ENCODE measurements at places on chromosomes 11 and 22. TPM values are rescaled to one million over a fixed set of nuclear protein-coding genes. Genes with fewer than 3 reads are reported as not detected.

OR51D1 gene
- not detected for total RNA-seq

DNA sequence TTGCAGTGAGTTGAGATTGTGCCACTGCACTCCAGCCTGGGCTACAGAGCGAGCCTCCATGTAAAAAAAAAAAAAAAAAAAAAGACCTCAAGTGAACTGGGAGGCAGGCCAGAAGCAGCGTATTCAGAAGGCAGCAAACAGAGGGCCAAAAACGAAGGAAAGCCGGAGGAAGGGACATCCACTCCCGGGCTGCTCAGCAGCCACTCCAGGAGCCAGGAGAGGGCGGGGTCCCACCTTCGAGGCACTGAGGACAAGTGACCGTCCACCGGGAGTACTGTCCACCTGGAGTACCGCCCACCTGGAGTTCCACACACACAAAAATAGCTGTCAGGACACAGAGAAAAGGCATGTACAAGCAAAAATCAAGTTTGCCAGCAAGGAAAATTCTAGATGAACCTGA, 5.5 kb downstream of the TOLLIP start:
- H3K36me3 ChIP-seq, result no peaks in the 10 kb centered on the region
- H3K4me1 ChIP-seq, result peaks cover 59% of the 10 kb centered on the region
- DNase-seq, result peak; percentile 45
- H3K27me3 ChIP-seq, result no peaks in the 10 kb centered on the region
- peak overlapping the region; percentile 10 for H3K27ac ChIP-seq

DNA sequence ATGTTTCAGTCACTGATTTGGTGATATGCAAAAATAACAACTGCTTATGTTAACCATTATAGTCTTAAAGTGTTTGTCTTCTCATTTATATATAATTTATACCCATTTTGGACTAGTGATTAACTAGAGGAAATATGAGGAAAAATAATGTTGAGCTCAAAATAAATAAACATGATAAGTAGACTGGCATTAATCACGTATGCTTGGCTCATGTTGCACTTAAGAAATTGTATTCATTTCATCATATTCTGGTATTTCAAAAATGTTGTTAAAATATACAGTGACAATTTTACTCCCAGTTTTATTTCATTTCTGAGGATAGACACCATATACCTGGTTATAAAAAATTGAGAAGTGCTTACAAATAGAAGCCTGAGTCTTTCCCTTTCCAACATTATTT, 3.8 kb upstream of the OR10D3 start:
- no peak for DNase-seq
- H3K4me1 ChIP-seq, result no peaks in the 10 kb centered on the region
- H3K27me3 ChIP-seq, result no peaks in the 10 kb centered on the region
- no peaks in the 10 kb centered on the region for H3K36me3 ChIP-seq
- no peak overlapping the region for H3K27ac ChIP-seq
- no peak overlapping the region for H3K4me3 ChIP-seq

CREB3L1 gene
- 0.68 TPM for total RNA-seq

- H3K36me3 ChIP-seq, result no peaks in the 10 kb centered on the region
- H3K27me3 ChIP-seq, result no peaks in the 10 kb centered on the region
- no peaks in the 10 kb centered on the region for H3K4me1 ChIP-seq
These were observed 44.3 kb upstream of the CEP126 start for GRCh38 chr11:101870510-101870909.

NCR3LG1 gene
- total RNA-seq, result 0.51 TPM

DNA sequence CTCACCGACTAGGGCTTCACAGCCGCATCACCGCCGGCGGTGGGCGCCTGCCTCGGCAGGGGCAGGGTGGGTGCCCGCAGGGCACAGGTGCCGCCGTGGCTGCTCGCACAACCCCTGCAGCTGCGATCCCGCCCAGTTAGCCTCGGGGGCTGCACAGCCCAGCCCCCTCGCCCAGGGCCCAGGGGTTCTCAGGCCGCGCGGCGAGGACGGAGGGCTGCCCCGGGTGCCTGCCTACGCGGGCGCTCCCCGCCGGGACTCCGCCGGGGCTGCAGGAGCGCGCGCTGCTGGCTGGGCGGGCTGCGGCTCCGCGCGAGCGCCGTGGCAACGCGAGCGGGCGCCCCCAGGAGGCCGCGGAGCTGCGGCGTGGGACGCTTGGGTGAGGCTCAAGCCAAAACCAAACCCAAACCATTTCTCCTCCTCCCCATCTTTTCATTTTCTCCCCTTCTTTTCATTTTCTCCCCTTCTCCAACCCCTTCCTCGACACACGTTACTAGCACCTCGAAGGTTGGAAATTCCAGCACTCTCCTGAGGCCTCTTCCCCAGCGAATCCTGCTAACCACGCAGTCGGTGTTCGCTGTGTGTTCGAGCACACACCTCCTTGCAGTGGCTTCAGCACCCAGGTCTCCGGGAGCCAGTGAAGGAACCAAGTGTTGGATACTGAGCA, at the start of gene MICAL3:
MICAL3 (minus strand) TSS at position 286 of the 664 bp plus-strand sequence. CDS start 117,749 bp downstream, outside the sequence.
- peak; percentile 35 for DNase-seq
- peaks cover 30% of the 10 kb centered on the region for H3K4me1 ChIP-seq
- no peaks in the 10 kb centered on the region for H3K36me3 ChIP-seq
- peak within 1 kb of the TSS; percentile 96 for H3K4me3 ChIP-seq

- peak overlapping the region; percentile 71 for H3K4me3 ChIP-seq
- DNase-seq, result no peak
- peak overlapping the region; percentile 83 for H3K27ac ChIP-seq
- H3K4me1 ChIP-seq, result peaks cover 42% of the 10 kb centered on the region
These were observed 895 bp downstream of the TEAD1 start for GRCh38 chr11:12674936-12675696.

Measured in gastrocnemius medialis (tissue), 4 donors.